Activated T-cell treated with anti-CD3 and anti-CD28 coated beads for 48 hours (primary cell): ENCODE measurements at places on chromosomes 7 and 10.
A peak's percentile ranks its signal among the peaks of the same experiment; 100 is the strongest.

GRCh38 chr10:43846187-43846680 lies 197.6 kb upstream of the ZNF32 start:
- peak; percentile 22 for DNase-seq

GRCh38 chr10:31075434-31075833 lies 43.8 kb upstream of the ZNF438 start:
- DNase-seq, result no peak

GRCh38 chr10:101136708-101137121 lies 5.6 kb downstream of the TLX1 start:
- DNase-seq, result no peak

GRCh38 chr7:156176039-156176438 lies 363.8 kb upstream of the SHH start:
- no peak for DNase-seq

DNA sequence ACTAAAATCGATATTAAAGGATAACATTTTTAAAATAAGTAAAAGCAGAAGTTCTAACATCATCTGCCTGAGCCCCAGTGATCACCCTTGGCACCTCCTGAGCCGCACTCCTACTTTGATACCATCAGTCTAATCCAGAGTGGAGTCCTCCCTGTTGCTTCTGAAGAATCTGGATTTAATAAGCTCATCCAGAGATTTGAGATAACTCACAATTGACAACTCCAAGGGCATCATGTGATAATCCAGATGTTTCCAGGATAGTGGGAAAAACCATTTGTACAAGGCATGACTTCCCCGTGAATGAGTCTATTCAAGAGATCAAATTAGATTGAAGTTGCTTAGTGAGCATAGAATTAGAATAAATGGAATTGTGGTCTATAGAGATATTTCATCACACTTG lies 475.8 kb upstream of the C7orf33 start:
- DNase-seq, result no peak

DNA sequence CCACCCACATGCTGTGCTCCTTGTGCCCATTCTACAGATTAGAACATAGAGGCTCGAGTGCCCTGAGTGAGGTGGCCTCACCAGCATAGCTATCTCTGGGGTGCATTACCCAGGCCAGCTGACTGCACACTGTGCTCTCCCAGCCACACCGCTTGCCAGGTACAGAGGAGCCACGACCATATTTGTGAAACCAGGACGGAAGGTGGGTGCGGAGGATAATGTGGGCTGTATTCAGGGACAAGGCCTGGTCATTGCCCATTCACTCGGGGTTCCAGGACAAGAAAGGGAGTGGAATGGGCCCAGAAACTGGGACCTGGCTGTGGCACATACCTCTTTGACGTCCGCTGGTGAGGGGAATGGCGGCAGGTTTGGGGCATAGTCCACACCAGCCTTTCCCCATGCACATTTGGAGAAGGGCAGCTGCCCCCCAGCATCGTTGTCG lies 236.0 kb downstream of the TNS3 start:
- no peak for DNase-seq

DNA sequence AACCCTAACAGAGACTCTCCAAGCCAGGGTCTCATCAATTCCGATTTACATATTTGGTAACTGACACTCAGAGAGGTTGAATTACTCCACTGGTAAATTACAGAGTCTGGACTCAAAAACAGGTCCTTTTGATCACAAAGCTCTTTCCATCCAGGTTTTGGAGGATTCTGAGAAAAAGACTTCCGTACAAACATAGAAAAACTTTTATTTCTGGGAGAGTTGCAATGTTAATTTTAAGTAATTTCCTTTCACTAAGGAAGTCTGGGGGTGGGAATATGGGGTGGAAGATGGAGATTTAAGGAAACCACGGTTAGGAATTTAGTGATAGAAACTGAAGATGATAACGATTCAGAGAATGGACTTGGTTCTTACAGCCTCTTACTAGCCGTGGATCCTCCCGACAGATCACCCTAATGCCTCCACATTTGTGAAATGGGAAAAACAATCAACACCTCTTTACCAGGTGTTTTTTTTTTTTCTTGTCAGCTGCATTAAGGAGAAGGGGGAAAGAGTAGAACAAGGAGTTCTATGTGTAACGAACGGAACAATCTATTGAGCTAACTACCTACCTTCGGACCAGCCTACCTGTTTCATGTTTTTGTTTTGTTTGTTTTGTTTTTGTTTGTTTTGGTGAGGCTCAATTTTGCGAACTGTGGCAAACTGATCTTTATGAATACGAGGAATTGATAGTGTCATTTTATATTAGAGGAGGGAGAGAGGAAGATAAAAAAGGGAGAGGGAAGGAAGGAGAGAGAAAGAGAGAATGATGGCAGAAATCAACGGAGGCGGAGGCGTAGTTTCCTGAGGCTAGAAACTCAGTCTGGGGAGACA lies 1.7 kb upstream of the RBM20 start:
- DNase-seq, result no peak

GRCh38 chr10:73772281-73773151 lies 9.3 kb upstream of the CHCHD1 start:
- DNase-seq, result peak; percentile 80

DNA sequence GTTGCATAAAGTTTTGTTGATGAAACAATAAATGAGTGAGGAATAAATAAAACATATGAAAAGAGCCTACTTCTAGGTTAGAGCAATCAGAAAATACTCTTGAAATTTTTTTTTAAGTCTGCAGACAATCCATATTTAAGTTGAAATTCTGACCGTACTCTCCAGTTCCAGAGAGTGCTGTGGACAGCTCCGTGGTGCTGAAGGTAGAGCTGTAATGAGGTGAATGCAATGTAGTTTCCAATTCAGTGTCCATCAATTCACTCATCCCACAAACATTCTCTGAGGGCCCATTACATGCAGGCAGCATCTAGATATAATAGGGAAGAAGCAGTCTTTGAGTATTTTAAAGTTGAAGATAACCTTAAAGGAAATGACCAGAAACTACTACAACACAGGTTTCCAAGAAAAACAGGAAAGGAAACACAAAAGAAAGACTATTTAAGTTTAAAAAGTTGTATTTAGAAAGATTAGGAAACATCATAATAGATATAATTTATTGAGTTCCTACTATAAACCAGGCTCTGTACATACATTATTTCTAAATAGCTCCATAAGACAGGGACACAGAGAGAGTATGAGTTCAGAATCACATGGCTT lies 44.0 kb upstream of the CRTAC1 start:
- no peak for DNase-seq

GRCh38 chr7:143362131-143363015 lies at the start of gene FAM131B:
TSS of gene FAM131B (minus strand) at chr7:143362713. CDS start at chr7:143362603, 110 bp downstream.
- peak; percentile 23 for DNase-seq

DNA sequence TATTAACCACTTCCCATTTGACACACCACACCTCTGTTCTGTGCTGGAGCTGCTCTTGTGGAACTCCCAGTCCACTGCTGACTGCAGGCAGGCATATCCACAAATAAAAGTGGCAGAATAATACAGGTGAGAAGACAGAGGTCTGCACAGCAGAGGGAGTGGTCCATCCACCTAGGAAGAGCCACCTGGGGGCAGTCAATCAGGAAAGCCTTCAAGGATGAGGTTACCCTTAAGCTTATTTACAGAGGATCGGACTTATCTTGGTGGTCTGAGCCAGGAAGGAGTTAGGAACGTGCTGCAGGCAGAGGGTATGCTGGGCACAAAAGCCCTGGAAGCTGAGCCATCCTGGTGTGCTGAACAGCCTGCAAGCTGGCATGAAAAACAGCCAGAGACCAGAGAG lies 78.7 kb downstream of the FRMPD2 start:
- no peak for DNase-seq

GRCh38 chr7:80611779-80612178 lies 26.7 kb upstream of the CD36 start:
- DNase-seq, result no peak

- no peak for DNase-seq
Observed at GRCh38 chr10:124125305-124126116, 32.1 kb upstream of the CHST15 start.

- DNase-seq, result no peak
Observed at GRCh38 chr10:26199841-26200240, 16.7 kb upstream of the GAD2 start.

- DNase-seq, result no peak
Observed at GRCh38 chr10:27699776-27700175, 45.8 kb downstream of the MKX start.

GRCh38 chr7:74187915-74188675 lies 13.9 kb downstream of the EIF4H start:
- DNase-seq, result no peak

- no peak for DNase-seq
Observed at GRCh38 chr7:133275446-133276095, 22.7 kb downstream of the EXOC4 start.

- no peak for DNase-seq
Observed at GRCh38 chr10:88386204-88386788, 196.8 kb downstream of the RNLS start.

DNA sequence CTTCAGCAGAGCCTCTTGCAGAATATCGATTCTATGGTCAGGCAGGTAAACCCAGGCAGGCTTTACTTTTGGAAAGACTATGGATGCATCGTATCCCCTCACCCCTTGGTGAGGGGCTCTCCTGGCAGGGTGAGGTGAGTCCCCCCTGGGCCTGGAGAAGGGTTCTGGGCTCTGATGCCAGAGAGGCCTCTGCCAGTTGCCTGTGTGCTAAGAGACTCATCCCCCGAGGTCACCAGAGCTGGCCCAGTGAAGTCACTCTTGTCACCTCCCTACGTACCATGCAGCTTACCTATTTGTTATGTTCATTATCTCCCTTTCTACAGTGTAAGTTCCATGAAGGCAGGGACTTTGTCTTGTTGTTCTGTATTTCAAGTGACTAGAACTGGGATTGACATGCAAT lies 51.3 kb downstream of the TSPAN15 start:
- no peak for DNase-seq

GRCh38 chr7:95971716-95972115 lies 199.4 kb downstream of the DYNC1I1 start:
- no peak for DNase-seq

- no peak for DNase-seq
Observed at GRCh38 chr10:101287183-101287996, 58.1 kb upstream of the LBX1 start.

DNA sequence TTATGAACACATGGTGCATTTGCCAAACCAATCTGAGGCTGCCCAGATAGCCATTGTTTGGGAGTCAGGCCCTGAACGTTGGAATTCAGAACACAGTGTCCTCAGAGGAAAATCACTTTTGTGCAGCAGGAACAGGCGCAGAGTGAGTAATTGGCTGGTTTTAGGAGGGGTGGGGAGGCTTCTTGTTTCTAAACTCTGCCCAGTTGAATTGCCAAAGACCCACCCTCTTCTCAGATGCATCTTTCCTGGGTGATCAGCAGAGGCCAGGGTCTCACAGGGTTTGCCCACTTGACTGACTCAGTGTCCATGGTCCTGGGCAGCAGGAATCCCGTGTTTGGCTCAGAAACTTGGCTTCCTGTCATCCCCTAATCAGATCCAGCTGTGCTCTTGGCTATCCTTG lies 24.3 kb downstream of the PRLHR start:
- DNase-seq, result no peak

DNA sequence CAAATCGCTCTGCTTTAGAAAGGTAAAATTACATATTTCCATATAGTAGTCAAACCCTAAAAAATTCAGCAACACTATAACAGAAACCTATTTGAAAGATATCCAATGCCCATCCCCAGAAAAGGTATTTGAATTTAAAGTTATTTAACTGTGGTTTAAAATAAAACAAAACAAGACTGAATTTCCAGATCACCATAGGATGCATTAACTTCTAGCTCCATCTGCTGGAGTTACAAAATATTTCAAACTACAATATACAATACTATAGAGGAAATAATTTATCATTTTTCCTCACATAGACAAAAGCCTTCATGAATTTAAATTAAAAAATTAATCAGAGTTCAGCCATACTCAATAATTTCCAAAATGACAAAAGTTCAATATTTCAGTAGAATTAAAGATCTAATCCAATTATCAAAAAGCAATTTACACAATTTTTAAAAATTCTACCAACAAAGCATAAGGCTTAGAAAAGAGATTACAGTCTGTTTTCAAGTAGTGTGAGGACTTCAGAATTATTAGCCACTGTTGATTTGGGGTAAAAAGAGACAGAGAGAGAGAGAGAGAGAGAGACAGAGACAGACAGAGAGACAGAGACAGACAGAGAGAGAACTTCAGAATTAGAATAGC lies 75.9 kb downstream of the LMBR1 start:
- DNase-seq, result no peak

DNA sequence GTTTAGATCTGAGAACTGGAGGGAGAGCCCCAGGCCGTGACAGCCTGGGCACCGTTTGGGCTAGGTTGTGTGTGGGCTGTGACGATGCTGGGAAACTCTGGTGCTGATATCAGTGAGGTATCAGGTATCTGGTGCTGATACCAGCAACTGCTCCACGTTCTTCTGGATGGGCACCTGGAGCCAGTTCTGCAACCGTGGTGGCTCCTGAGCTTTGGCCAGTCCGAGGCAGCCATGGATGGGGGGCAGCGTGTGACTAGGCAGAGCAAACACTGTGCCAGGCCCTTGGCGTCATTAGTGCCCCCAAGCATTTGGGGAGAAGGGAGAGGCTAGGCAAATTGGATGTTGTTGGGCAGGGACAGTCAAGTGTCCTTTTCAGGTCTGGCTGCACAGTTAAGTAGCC lies 57.9 kb downstream of the ZNF467 start:
- DNase-seq, result no peak

- DNase-seq, result no peak
Observed at GRCh38 chr7:131285556-131285955, 42.1 kb upstream of the MKLN1 start.

DNA sequence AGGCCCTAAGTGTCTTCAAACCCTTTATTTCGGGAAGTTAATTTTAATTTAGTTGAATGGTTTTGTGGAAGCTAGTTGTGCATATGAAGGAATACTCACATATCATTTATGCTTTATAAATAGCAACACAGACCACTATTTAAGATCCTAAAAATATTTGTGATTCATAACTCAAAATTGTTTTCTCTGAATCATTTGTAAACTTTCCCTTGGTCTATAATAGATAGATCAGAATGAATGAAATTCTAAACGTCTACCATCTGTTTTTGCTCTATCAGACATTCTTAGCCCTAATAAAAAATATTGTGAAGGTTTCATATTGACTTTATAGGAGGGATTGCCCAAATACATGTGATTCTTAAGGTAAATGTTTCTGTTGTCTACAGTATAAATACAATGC lies 43.5 kb downstream of the LOXL4 start:
- DNase-seq, result no peak

DNA sequence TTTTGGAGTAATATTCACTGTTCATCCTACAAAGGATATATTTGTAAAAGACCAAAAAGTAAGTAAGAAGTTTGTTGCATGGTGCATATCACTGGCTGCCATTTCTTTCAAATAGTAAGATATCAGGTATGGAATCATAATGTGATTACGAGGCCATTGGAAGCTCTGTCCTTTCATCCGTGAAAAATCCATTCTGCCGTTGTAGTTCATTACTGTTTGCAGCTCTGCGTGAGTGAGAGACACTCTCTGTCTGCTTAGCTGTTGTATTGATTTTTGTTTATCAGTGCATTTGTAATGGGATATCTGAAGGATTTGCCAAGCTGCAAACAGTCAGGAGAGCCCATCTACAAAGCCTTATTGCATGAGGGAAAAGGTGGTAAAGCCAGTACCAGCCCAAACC lies 44.1 kb upstream of the SLC39A12 start:
- no peak for DNase-seq
